Activated CD8-positive, alpha-beta T cell treated with anti-CD3 and anti-CD28 coated beads for 36 hours (primary cell): ENCODE measurements at places on chromosomes 3 and 15. TPM values are rescaled to one million over a fixed set of nuclear protein-coding genes. Genes with fewer than 3 reads are reported as not detected.

The CEMIP gene
- not detected for total RNA-seq

- H3K27me3 ChIP-seq, result no peaks in the 10 kb centered on the region
- peak overlapping the region; percentile 2 for H3K27ac ChIP-seq
- no peak overlapping the region for H3K4me3 ChIP-seq
- no peaks in the 10 kb centered on the region for H3K36me3 ChIP-seq
- DNase-seq, result peak; percentile 32
- H3K4me1 ChIP-seq, result peaks cover 16% of the 10 kb centered on the region
Observed at GRCh38 chr3:143529018-143529478, 319.2 kb downstream of the SLC9A9 start.

GRCh38 chr3:4033296-4033695 lies 234.1 kb downstream of the LRRN1 start:
- H3K27me3 ChIP-seq, result no peaks in the 10 kb centered on the region
- H3K4me3 ChIP-seq, result no peak overlapping the region
- H3K4me1 ChIP-seq, result no peaks in the 10 kb centered on the region
- no peaks in the 10 kb centered on the region for H3K36me3 ChIP-seq
- no peak for DNase-seq

DNA sequence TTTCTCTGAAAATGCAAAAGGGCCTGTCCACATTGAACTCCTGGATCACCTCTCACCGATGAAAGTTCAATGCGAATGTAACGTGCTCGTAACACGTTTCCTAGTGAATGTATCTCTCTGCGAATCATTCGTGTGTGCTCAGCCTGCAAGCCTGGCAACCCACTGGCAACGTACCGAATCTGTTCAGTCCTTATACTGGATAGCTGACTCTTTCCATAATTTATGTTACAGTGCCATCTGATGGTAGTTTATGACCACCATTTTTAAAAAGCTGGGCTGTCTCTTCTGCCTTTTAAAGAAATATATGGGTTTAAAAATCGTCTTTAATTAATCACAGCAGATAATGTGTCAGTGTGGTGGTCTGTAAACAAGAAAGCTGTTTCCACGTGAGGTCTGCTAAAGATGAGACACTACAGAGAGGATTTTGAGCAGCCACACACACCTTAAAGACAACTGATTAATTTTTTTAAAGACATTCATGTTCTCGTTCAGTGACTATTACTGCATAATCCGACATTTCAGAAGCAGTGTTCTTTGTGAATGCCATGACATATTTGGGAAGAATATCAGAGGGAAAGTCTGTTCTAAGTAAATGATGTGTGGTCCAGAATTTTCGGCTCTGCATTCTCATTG lies 69.4 kb upstream of the FOXP1 start:
- H3K36me3 ChIP-seq, result no peaks in the 10 kb centered on the region
- H3K27ac ChIP-seq, result no peak overlapping the region
- peak; percentile 38 for DNase-seq

DNA sequence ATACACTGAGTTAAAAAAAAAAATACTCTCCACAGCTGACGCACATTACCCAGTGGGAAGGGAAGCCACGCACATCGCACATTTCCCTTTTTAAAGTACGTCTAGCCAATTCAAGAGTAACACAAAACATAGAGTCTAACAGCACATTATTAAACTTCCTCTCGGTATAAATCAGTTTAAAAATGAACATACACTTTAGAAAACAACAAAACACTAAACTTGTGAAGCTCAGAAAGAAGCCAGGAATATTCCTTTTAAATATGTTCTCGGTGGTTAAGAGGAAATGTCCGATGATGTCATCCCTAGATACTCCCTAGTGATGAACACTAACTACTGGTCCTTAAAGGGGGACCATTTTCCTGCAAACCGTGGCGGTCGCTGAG lies 721 bp downstream of the MYEF2 start:
- peaks cover 29% of the 10 kb centered on the region for H3K4me1 ChIP-seq
- H3K27ac ChIP-seq, result peak overlapping the region; percentile 83
- DNase-seq, result peak; percentile 16
- H3K36me3 ChIP-seq, result peaks cover 13% of the 10 kb centered on the region
- peak overlapping the region; percentile 85 for H3K4me3 ChIP-seq

The CELSR3 gene
- 17.8 TPM for total RNA-seq
